Vagina (tissue), 2 donors: ENCODE measurements at places on chromosomes 5 and 9. TPM values are rescaled to one million over a fixed set of nuclear protein-coding genes. Genes with fewer than 3 reads are reported as not detected.

Gene CA9
- total RNA-seq, result 0.98 TPM

Gene FAM221B
- not detected for total RNA-seq

Gene IGIP
- total RNA-seq, result 16.7 TPM

Gene SPINK4
- total RNA-seq, result not detected

Gene FCN1
- 1.7 TPM for total RNA-seq

Gene GBGT1
- 27.0 TPM for total RNA-seq

Gene SLC25A2
- not detected for total RNA-seq

Gene INSL6
- total RNA-seq, result not detected

Gene HAND1
- not detected for total RNA-seq

Gene OLFML2A
- total RNA-seq, result 39.3 TPM

Gene NUTM2F
- total RNA-seq, result not detected

Gene TRAPPC13
- total RNA-seq, result 11.0 TPM

GRCh38 chr9:69295872-69296552 is 29.0 kb upstream of the ENTREP1 start:
- no peak overlapping the region for H3K27ac ChIP-seq
- H3K4me1 ChIP-seq, result no peaks in the 10 kb centered on the region

- no peaks in the 10 kb centered on the region for H3K27me3 ChIP-seq
- no peak for DNase-seq
- H3K4me1 ChIP-seq, result peaks cover 40% of the 10 kb centered on the region
- no peaks in the 10 kb centered on the region for H3K36me3 ChIP-seq
These were observed 21.8 kb downstream of the TNIP1 start for GRCh38 chr5:151058891-151059489.

DNA sequence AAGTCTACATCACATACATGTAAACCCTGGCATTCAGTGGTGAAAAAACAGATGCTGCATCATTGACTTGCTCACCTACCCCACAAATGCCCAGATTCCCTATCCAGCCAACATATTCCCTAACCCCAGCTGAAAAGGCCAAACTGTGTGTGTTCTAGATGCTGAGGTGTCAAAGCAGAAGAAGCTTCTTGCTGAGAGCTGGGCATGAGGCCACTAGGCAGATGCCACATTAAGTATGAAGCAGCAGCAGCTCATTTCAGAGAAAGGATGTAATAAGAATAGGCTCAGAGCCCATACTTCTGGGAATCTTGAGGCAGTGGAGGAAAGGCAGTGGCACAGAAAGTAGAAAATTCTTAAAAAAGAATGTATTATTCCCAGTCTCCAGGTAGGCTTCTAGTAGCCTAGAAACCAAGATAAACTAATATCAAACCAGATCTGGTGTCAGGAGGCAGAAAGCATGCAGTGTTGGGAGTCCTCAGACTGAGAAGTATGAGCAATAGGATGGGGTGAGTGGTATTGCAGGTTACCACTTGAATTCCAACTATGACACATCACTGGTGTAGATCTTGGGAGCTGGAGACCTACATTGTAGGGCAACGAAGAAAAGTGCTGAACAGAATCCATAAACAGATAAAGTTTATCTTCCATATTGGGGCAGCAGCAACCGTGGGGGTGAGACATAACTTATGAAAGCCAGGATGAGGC is 71.9 kb upstream of the GRHPR start:
- H3K36me3 ChIP-seq, result no peaks in the 10 kb centered on the region
- DNase-seq, result no peak
- H3K4me3 ChIP-seq, result no peak overlapping the region
- no peaks in the 10 kb centered on the region for H3K27me3 ChIP-seq
- no peak overlapping the region for H3K27ac ChIP-seq
- H3K4me1 ChIP-seq, result no peaks in the 10 kb centered on the region

- peaks cover 8% of the 10 kb centered on the region for H3K4me1 ChIP-seq
- H3K36me3 ChIP-seq, result no peaks in the 10 kb centered on the region
- no peak overlapping the region for H3K27ac ChIP-seq
- no peaks in the 10 kb centered on the region for H3K27me3 ChIP-seq
These were observed 129.7 kb upstream of the VCAN start for GRCh38 chr5:83341815-83342334.

DNA sequence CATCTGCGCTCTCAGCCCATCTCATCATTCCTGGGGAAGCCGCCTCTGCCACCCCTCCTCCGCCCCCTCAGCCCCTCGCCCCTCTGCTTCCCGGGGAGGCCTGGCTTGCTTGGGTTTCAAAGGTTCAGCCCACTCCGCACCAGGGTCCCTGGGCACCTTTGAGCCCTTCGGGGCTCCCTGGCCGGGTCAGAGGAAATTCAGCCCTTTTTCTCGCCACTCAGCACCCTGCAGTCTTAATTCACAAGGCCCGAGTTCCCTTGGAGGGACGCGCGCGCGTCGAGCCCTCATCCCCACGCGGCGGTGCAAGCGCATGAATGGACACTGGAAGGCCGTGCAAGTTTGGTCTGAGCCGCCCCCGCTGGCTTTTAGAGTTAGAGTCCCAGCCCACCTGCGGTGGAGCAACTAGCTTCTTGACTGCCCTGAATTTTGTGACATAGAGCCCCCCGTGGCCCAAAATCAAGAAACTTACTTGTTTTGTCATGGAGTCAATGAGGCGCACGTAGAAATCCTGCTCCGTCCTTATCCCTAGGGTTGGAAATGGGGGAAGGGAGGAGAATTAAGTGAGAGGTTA is 4.5 kb downstream of the EBF1 start:
- H3K4me3 ChIP-seq, result peak overlapping the region; percentile 54
- H3K27ac ChIP-seq, result peak overlapping the region; percentile 86
- H3K4me1 ChIP-seq, result peaks cover 5% of the 10 kb centered on the region
- DNase-seq, result no peak

DNA sequence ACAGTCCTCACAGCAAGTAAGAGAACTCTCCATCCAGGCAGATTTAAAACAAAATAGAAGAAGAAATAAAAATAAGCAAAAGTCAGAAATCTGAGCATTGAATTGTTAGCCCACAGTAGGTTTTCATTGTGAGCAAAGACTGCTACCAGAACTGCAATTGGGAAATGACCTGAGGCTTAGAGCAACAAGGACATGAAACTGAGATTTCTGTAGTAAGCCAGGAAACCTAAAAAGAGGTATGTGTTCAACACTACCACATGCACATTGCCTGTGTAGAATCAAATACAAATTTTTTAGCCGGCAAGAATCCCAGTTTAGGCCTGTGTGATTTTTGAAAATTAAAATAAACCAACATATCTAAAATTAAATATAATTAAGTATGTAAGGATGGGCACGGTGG is 928.4 kb upstream of the WWC1 start:
- no peaks in the 10 kb centered on the region for H3K36me3 ChIP-seq
- no peak overlapping the region for H3K27ac ChIP-seq
- no peaks in the 10 kb centered on the region for H3K4me1 ChIP-seq
- no peaks in the 10 kb centered on the region for H3K27me3 ChIP-seq
- no peak for DNase-seq

DNA sequence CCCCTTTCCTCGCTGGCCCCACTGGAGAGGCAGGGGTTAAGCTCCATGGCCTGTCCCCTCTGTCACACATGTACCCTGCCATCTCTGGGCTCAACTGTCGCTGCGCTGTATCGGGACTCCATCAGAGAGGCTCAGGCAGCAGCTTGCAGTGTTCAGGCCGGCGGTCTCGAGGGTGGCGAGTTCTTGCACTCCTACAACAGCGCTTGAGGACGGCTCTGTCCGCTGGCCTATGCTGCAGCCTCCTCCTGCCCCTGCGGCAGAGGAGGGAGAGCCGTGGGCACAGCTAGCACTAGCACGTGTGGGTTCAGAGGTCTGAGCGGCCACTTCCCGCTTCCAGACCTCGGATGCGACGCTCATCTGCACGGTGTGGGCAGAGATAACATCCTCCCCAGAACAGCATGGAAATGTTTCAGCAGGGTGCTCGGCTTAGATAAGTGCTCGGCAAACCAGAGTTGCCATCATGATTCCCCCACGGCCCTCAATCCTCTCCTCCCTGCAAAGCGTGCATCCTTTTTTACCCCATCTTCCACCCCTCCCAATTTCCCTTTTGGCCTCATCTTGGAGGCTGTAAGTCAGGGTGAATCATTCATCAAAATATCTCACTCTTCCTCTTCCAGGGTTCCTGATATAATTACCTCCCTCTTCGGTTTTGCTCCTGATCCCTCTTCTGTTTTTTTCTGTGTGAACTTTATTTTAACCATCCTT is 41.9 kb upstream of the FUBP3 start:
- no peak overlapping the region for H3K4me3 ChIP-seq
- no peaks in the 10 kb centered on the region for H3K36me3 ChIP-seq
- DNase-seq, result no peak

- H3K27ac ChIP-seq, result no peak overlapping the region
- H3K4me1 ChIP-seq, result no peaks in the 10 kb centered on the region
- no peak for DNase-seq
- H3K4me3 ChIP-seq, result no peak overlapping the region
- peaks cover 22% of the 10 kb centered on the region for H3K36me3 ChIP-seq
- no peaks in the 10 kb centered on the region for H3K27me3 ChIP-seq
These were observed 9.7 kb upstream of the LRRC70 start for GRCh38 chr5:62568800-62569432.

- no peaks in the 10 kb centered on the region for H3K27me3 ChIP-seq
- H3K4me1 ChIP-seq, result no peaks in the 10 kb centered on the region
These were observed 746.5 kb upstream of the ZNF608 start for GRCh38 chr5:125492977-125493376.

GRCh38 chr5:68274847-68275651 is 59.5 kb downstream of the PIK3R1 start:
- no peak overlapping the region for H3K4me3 ChIP-seq
- peaks cover 53% of the 10 kb centered on the region for H3K4me1 ChIP-seq
- no peaks in the 10 kb centered on the region for H3K27me3 ChIP-seq
- no peak overlapping the region for H3K27ac ChIP-seq
- DNase-seq, result no peak

DNA sequence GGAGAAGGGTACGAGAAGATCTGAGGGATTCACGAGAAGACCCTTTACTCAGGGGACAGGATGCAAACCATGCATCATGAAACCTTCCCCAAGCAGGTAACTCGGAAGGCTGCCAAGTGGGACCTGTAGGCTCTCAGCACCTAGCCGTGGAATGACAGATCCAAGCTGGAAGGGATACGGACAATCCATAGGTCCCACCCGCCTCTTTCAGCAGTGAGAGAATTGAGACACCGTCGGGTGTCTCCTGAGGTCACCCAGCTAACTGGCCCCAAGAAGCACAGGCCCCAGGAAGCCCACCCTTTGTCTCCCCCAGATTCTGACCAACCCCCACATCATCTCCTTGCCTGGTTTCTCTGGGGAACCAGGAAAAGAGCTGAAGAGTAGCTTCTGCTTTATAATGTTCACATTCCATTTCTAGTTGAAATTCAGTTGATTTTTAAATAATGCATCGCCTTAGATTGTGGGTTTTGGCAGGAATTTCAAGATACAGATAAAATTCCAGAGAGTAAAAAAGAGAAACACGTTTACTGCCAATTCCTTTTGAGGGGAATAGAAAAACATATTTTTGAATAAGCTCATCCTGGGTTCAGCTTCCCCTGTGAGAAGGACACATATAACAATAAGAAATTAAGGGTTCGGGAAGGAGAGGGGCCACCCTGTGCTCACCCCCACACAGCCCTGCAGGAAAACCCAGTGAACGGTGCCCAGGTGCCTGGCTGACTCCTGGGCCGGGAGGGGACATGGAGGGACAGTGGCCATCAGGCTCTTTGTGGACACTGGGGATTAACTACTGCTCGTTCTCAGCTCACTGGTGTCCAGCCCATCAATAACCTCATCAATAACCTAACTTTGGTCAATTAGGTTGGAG is 51.1 kb downstream of the NSUN2 start:
- peaks cover 15% of the 10 kb centered on the region for H3K4me1 ChIP-seq
- no peaks in the 10 kb centered on the region for H3K27me3 ChIP-seq
- no peak overlapping the region for H3K4me3 ChIP-seq

- H3K27ac ChIP-seq, result peak overlapping the region; percentile 98
- H3K36me3 ChIP-seq, result no peaks in the 10 kb centered on the region
- no peaks in the 10 kb centered on the region for H3K27me3 ChIP-seq
- no peak overlapping the region for H3K4me3 ChIP-seq
These were observed 25.0 kb downstream of the SH3PXD2B start for GRCh38 chr5:172429201-172429940.

GRCh38 chr5:54693936-54694657 is 176.5 kb downstream of the SNX18 start:
- H3K4me1 ChIP-seq, result peaks cover 22% of the 10 kb centered on the region
- H3K4me3 ChIP-seq, result no peak overlapping the region
- no peak for DNase-seq
- no peak overlapping the region for H3K27ac ChIP-seq

GRCh38 chr5:98217138-98217537 is 556.3 kb upstream of the RGMB start:
- no peaks in the 10 kb centered on the region for H3K36me3 ChIP-seq
- H3K27ac ChIP-seq, result no peak overlapping the region
- no peaks in the 10 kb centered on the region for H3K4me1 ChIP-seq
- no peak overlapping the region for H3K4me3 ChIP-seq
- no peaks in the 10 kb centered on the region for H3K27me3 ChIP-seq

DNA sequence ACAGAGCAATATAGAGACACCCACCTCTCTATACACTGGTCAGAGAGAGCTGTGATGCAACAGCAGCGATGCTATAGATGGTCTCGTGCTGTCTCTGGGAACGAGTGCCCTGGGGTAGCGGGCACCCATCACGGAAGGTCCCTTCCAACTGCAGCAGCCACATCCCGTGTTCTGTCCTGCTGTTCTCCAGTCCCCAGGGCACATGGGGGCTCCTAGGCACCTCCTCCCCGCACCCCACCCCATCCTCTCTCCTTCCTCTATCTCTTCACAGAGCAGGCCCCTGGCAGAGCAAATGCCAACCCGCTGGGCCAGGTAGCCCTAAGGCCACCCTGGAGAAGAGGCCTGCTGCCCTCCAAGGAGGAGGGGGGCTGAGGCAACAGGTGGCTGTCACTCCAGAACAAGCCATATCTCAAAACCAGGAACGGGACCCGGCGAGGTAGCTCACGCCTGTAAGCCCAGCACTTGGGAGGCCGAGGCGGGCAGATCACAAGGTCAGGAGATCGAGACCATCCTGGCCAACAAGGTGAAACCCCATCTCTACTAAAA is 8.2 kb downstream of the FIBCD1 start:
- H3K27me3 ChIP-seq, result peaks cover 6% of the 10 kb centered on the region
- no peak for DNase-seq
- no peaks in the 10 kb centered on the region for H3K36me3 ChIP-seq
- H3K4me3 ChIP-seq, result no peak overlapping the region

DNA sequence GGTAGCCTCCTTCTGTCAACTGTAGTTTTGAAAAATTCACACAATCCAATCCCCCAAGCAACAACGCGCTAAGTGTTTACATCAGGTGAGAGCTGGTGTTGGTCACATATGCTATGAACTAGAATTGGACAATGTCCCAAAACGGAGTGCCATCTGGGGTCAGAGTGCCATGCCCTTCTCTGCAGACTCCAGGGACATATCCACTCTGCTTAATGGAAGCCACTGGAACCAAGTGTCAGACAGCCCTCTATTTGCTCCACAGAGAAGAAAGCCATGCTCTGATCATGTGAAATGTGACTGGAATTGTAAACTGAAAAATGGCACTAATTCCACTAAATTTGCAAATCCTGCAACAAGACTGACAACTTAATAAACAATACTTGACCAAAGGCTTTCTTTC is 12.2 kb downstream of the ABCA1 start:
- peaks cover 76% of the 10 kb centered on the region for H3K4me1 ChIP-seq
- no peak overlapping the region for H3K27ac ChIP-seq
- H3K4me3 ChIP-seq, result no peak overlapping the region
- DNase-seq, result no peak
- H3K27me3 ChIP-seq, result no peaks in the 10 kb centered on the region
